Renal cortical epithelial cell (primary cell): ENCODE measurements at places on chromosomes 1 and 21.

DNA sequence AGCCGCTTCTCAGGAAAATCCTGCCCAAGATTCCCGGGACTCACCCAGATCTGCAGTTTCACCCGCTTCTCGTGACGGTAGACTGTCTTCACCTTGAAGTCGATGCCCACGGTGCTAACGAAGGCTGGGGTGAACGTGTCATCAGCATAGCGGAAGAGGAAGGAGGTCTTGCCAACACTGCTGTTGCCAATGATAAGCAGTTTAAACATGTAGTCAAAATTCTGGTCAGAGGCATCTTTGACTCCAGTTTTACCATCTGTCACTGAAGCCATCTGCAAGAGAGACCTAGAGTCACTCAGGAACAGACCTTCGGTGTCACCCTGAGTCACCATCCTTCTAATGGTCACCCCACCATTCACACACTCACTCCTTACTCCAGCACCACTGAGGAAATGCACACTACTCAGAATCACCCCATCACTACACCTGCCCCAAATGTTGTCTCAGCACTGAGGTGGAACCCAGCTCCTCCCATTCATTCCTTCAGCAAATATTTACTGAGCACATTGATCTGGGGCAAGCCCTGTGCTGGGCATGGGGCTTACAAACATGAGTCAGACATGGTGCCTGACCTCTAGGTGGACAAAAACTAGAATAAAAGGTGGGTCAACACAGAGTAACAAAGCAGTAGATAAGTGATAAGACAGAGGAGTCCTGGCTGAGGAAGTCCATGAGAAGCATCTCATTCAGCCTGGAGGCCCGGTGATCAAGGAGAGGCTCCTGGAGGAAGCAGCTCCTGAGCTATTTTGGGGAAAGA lies 13.5 kb downstream of the RAB3B start:
- DNase-seq, result no peak

GRCh38 chr1:203129501-203130231 lies 2.1 kb downstream of the ADORA1 start:
- peak; percentile 47 for DNase-seq

DNA sequence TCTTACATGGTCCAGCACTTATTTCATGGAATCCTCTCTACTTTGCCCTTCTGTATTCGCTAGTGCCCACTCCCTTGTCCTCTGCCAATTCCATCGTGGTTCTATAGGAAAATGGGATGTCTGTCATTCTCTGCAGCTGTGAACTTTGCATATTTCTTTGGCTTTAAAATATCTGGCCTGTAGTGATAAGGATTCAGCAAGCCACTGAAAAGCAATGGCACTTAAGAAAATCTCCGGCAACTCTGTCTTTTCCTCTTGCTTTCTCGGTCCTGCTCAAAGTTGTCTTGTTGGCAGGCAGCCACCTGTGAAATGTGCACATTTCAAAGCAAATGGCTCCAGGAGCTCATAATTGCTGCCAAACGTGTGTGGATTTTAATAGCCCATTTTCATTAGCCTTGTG lies 91.8 kb downstream of the CHD1L start:
- DNase-seq, result no peak

GRCh38 chr1:21319447-21320407 lies 29.5 kb upstream of the ECE1 start:
- no peak for DNase-seq

GRCh38 chr1:156437037-156437867 lies 63.3 kb downstream of the MEF2D start:
- no peak for DNase-seq

DNA sequence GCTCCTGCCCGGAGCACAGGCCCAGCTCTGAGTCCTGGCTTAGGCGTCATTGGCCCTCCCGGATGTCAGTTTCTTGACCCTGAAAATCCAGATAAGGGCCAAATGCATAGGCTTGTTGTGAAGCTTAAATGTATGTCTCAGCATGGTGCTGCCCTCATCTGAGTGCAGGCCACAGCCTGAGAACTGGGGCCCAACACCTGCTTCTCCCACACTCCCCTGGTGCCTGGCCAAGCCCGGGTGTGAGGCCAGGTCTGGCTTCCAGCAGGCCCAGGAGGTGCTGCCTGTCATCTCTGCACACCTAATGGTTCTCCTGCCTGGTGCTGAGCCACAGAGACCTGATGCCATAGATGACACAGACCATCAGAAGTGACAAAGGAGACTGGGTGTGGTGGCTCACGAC lies 14.0 kb downstream of the MX2 start:
- DNase-seq, result no peak

GRCh38 chr1:84830136-84830535 lies 62.9 kb downstream of the LPAR3 start:
- no peak for DNase-seq

- no peak for DNase-seq
Measured at GRCh38 chr1:53787655-53788054, 48.7 kb upstream of the GLIS1 start.

DNA sequence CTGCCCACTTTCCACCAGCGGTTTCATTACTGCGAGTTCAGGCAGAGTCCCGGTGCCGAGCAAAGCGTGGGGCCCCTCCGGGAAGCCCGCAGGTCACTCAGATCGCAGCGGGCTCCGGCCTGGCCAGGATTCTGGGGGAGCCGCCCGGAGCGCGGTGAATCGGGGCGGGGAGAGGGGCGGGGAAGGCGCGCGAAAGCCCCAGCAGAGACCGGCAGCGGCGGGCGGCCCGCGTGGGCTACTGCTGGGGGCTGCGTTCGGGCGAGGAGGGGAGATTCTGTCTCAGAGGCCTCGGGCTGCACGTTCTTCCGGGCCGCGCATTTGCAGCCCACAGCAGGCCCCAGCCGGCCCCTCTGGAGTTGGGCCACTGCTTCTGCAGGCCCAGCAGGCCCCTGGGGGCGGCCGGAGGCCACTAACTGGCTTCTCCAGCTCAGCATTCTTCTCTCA lies 64.7 kb downstream of the SCCPDH start:
- DNase-seq, result no peak

DNA sequence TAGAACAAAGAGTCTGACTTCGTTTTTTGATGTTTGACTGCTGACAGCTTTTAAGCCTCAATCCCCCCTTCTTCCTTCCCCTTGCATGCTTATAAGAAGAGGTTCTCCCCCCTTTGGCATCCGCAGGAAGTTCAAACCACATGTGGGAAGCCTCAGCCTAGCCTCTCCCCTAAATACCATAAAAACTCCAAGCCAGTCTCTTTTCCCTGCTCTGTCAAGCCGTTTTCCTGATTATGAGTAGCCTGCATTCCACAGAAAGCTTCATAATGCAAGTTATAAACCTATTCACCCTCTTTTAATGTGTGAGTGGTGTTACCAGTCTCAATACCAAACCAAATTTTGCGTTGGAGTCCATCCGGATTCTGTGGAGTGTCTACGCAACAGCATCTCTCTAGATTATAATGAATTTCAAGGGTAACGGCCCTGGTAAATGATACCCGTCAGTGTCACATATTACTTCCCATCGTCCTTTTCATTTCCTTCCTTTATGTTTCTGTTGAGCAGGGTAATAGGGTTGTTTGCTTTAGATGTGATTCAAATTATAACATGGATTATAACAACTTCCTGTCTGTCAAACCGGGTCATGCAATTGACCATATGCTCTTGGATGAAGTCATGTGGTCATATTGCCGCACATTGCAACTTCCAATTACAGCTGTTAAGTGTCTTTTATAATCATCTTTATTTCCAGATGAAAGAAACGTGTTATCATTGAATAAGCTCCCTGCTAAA lies 717.5 kb downstream of the RWDD3 start:
- no peak for DNase-seq

GRCh38 chr1:55988963-55989452 lies 590.4 kb downstream of the PLPP3 start:
- DNase-seq, result no peak

DNA sequence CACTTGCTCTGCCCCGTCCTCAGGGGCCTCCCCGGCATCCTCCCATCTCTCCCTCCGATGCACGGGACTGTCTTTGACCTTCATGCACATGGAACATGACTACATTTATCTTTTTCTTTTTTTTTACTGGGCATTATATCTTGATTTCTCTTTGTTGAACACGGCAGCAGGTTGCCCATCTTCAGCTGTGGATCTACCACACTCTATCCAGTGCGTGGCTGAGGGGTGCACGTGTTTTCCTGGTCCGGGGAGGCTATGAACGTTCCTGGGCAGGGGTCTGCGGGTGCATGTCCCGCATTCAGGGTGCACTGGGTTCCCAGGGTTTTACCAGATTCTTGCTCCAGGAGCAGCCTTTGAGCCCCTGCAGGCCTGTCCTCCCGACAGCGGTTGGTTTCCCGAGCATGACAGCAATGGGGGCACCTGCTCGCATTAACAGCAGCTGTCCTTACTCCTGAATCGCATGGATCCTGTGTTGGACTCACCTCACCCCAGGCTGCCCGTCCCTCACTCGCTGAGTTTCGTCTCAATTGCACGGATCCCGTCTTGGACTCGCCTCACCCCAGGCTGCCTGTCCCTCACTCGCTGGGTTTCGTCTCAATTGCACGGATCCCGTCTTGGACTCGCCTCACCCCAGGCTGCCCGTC lies 7.4 kb downstream of the POFUT2 start:
- no peak for DNase-seq

GRCh38 chr1:32903991-32904785 lies 3.0 kb upstream of the TMEM54 start:
- DNase-seq, result no peak

- DNase-seq, result no peak
Measured at GRCh38 chr1:91708691-91709090, 177.3 kb downstream of the TGFBR3 start.

DNA sequence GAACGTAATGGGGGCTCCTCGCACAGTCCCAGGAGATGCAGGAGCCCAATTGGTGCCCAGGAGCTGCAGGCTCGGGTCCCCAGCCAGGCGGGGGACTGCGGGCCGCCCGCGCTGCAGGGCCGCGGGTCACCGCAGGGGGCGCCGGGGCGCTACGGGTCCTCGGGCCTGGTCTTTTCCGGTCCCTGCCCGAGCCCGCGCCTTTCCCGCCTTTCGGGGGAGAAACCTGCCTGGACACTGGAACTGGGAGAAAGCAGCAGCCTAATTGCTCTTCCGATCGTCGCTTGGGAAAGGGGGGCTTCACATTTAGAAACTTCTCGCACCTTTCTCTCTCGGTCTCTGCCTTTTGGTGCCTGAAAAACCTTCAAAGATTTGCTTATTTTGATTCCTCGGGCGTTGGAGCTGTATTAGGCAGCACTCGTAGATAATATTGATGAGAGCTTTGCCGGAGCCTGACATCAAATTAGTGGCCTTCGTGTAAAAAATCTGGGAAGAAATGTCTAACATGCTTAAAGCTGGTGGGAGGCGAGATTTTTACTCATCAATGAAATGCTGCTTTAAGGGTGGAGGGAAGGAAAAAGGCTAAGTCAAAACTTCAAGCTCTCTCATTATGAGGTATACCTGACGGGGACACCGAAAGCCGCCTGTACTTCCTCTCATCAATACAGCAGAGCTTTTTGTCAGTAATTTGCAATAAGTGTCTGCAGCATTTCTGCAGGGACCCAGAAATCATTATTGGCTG lies 12.6 kb upstream of the BARHL2 start:
- no peak for DNase-seq

GRCh38 chr1:178093494-178093950 lies 382 bp upstream of the RASAL2 start:
- DNase-seq, result peak; percentile 91

GRCh38 chr1:2595261-2595811 lies 8.8 kb downstream of the PRXL2B start:
- no peak for DNase-seq

GRCh38 chr1:94823116-94823515 lies 3.0 kb downstream of the SLC44A3 start:
- DNase-seq, result no peak

DNA sequence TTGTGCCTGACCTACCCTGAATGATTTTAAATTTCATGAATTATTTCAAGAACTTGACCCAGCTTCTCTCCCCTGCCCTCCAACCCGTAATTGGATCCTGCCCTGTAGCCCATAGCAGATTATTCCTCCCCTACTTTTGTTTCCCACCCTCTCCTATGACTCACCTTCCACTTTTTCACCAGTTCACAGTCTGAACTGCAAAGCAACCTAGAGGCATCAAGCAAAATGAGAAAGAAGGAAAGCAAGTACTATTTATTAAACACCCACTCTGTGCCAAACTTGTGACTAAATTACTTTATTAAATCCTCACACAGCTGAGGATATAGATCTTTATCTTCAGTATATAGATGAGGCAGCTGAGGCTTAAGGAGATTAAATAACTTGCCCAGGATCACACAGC lies 20.7 kb upstream of the IKBKE start:
- DNase-seq, result peak; percentile 65

GRCh38 chr1:1559066-1559465 lies 15.6 kb downstream of the SSU72 start:
- DNase-seq, result no peak

GRCh38 chr1:26541816-26542711 lies 12.5 kb downstream of the RPS6KA1 start:
- no peak for DNase-seq

DNA sequence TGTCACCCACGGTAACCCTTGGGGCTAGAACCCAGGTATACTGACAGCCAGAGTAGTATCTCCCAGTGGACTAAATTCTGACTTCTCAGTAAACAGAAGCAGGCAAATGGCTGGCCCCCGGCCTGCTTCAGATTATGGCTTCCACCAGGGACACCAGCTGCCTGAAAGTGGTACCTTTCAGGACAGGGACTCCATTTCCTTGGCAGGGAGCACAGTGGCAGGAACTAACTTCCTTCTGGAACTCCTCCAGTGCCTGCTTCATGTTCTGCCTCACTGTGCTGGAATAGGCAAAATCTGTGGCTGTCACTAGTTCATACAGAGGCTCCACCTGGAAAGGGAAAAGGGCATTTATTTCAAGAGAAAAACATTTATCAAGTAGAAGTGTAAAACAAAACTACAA lies 32.7 kb downstream of the C8B start:
- DNase-seq, result no peak

DNA sequence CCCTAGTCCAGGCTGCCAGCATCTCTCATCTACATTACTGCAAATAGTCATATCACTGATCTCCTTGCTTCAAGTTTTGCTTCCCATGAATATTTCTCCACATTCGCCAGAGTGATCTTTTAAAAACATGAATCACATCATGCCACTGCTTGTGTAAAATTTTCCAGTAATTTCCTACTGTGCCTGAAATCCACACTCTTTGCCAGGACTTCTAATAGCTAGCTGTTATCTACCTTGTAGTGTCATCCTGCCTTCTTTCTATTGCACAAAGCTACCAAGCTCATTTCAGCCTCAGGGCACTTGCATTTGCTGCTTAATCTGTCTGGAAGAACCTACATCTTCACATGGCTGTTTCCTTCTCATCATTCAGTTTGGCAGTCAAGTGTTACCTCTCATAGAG lies 33.9 kb upstream of the ZNF362 start:
- DNase-seq, result no peak
